Calu3 (cell line): ENCODE measurements at places on chromosomes 4 and X. TPM values are rescaled to one million over a fixed set of nuclear protein-coding genes. Genes with fewer than 3 reads are reported as not detected.

The ARAP2 gene
- 30.0 and 30.2 TPM in 2 replicates for total RNA-seq

The PFKFB1 gene
- 0.31 TPM in 1 of 2 replicates, not detected in the other for total RNA-seq

The PALLD gene
- 13.1 and 27.6 TPM in 2 replicates for total RNA-seq

GRCh38 chr4:145734576-145735346 is 54.8 kb downstream of the C4orf51 start:
- peak overlapping the region; percentile 59 for H3K4me3 ChIP-seq
- DNase-seq, result peak; percentile 81
- H3K27me3 ChIP-seq, result no peaks in the 10 kb centered on the region
- H3K36me3 ChIP-seq, result peaks cover 23% of the 10 kb centered on the region
- H3K4me1 ChIP-seq, result peaks cover 29% of the 10 kb centered on the region

- peaks cover 12% of the 10 kb centered on the region for H3K4me1 ChIP-seq
- no peak overlapping the region for H3K27ac ChIP-seq
- H3K27me3 ChIP-seq, result no peaks in the 10 kb centered on the region
- H3K4me3 ChIP-seq, result peak overlapping the region; percentile 73
Observed at GRCh38 chr4:1245481-1246051, 3.4 kb downstream of the CTBP1 start.

GRCh38 chr4:24979554-24979953 is 51.2 kb downstream of the LGI2 start:
- no peak for DNase-seq
- H3K4me3 ChIP-seq, result no peak overlapping the region
- no peaks in the 10 kb centered on the region for H3K4me1 ChIP-seq
- no peak overlapping the region for H3K27ac ChIP-seq
- no peaks in the 10 kb centered on the region for H3K36me3 ChIP-seq
- peaks cover 12% of the 10 kb centered on the region for H3K27me3 ChIP-seq

DNA sequence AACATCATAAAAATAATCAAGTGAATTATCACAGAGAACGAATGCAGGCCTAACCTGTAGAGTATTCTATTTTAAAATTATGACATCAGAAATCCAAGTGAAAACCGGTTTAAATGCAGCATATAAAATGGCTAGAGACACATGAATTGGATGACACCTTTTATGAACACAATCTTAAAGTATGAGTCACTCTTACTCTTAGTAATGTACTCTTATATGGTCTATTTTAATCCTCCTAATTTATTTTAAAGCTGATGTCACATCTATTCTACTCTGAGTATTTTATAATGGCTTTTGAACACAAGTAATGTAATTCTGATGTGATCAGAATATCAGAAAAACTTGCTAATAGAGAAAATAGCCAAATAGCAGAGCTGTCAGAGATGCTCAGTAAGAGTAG is 161.4 kb upstream of the RADX start:
- peaks cover 35% of the 10 kb centered on the region for H3K27me3 ChIP-seq
- no peaks in the 10 kb centered on the region for H3K4me1 ChIP-seq
- no peak overlapping the region for H3K4me3 ChIP-seq
- no peak for DNase-seq
- no peaks in the 10 kb centered on the region for H3K36me3 ChIP-seq

- H3K4me3 ChIP-seq, result no peak overlapping the region
- H3K36me3 ChIP-seq, result no peaks in the 10 kb centered on the region
- no peak overlapping the region for H3K27ac ChIP-seq
- DNase-seq, result no peak
- H3K4me1 ChIP-seq, result no peaks in the 10 kb centered on the region
- H3K27me3 ChIP-seq, result no peaks in the 10 kb centered on the region
Observed at GRCh38 chr4:123232439-123232838, 164.2 kb upstream of the SPRY1 start.

DNA sequence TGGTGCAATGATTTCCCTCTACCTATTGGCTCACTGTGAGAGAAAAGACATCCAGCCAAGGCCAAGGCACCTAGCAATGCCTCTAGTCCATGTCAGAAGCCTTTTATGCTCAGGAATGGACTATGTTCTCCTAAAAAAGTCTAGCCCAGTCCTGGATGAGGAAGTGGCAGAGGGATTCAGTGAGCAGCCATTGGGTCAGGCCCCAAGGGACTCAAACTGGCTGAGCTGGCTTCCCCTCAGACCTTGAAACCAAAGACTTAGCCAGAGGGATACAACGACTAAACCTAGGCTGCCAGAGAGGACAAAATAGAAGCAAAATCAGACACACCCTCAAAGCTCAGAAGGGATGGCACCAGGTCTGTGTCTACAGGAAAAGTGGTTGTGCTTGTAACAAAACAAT is 49.1 kb downstream of the ARHGEF9 start:
- no peaks in the 10 kb centered on the region for H3K36me3 ChIP-seq
- no peak overlapping the region for H3K4me3 ChIP-seq
- no peaks in the 10 kb centered on the region for H3K4me1 ChIP-seq
- no peak for DNase-seq
- no peaks in the 10 kb centered on the region for H3K27me3 ChIP-seq
- H3K27ac ChIP-seq, result no peak overlapping the region

GRCh38 chr4:157564218-157564617 is 343.7 kb downstream of the GRIA2 start:
- no peak overlapping the region for H3K4me3 ChIP-seq
- no peaks in the 10 kb centered on the region for H3K36me3 ChIP-seq
- no peaks in the 10 kb centered on the region for H3K27me3 ChIP-seq
- no peak overlapping the region for H3K27ac ChIP-seq

GRCh38 chr4:102760645-102761295 is at the start of gene MANBA:
Gene MANBA, minus strand, starts transcription at chr4:102760968. Its CDS starts 74 bp downstream, at chr4:102760894.
- peak within 1 kb of the TSS; percentile 96 for H3K4me3 ChIP-seq
- H3K27me3 ChIP-seq, result no peaks in the 10 kb centered on the region
- peaks cover 25% of the 10 kb centered on the region for H3K4me1 ChIP-seq
- peak within 1 kb of the TSS; percentile 50 for H3K27ac ChIP-seq
